Left ventricle myocardium inferior (tissue), 1 donor: ENCODE measurements at places on chromosomes 16 and 17.

DNA sequence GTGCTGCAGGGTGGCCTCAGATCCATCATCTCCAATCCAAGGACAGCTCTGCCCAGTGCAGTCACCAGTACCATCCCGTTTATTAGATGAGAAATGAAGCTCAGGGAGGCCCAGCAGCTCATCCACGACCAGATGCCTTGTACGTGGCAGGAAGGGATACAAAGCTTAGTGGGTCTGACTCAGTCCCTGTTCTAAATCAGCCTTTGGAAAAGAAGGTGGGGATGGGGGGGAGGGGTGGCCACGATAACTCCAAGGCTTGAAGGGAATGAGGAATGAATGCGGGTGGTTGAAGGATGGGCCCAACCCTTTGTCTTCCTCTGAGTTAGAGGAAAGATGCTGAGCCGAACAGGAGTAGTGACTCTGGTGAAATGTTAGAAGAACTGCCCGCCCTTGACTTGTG, 25.8 kb downstream of the LLGL2 start:
- DNase-seq: no peak

- DNase-seq: no peak
Observed at GRCh38 chr16:539901-540530, 12.5 kb downstream of the CAPN15 start.

- no peak for DNase-seq
Observed at GRCh38 chr17:29802246-29802645, 127.8 kb downstream of the SSH2 start.

DNA sequence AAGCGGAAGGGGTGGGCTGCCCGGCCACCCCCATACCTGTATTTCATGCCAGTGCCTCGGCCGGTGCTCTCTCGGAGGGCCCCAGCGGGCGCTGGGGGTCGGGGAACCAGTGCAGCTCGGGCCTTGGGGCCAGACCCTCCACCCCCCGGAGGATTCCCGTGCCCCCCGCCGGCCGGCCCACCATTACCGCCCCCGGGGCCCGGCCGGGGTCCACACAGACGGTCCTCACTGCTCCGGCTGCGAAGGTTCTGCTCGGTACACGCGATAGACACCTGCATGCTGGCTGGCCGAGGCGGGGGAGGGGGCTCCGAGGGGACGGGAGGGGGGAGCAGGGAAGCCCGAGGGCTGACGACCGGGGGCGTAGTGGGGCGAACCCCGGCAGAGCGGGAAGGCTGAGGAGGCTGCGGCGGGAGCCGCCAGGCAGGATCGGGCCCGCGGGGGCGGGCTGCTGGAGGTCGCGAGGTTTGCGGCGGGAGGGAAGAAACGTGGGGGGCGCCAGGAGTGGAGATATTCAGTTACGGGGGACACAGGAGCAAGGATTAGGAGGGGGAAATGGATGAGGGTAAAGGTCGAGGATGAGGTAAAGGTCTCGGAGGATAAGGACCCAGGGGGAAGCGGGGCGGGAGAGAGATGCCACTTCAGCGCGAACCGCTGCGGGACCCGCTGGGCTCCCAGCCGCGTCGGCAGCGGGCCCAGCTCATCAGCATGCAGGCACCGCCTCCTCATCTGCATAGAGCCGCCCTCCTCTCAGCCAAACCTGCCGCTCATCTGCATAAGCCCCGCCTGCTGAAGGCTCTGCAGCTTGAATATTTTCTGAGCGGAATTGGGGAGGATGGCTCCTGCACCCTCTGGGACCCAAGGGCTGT, at the start of gene KCNAB3:
Gene KCNAB3, minus strand, starts transcription at position 699 of the 866 bp plus-strand sequence. Its CDS starts 421 bp downstream, at position 278.
- peak; percentile 27 for DNase-seq

DNA sequence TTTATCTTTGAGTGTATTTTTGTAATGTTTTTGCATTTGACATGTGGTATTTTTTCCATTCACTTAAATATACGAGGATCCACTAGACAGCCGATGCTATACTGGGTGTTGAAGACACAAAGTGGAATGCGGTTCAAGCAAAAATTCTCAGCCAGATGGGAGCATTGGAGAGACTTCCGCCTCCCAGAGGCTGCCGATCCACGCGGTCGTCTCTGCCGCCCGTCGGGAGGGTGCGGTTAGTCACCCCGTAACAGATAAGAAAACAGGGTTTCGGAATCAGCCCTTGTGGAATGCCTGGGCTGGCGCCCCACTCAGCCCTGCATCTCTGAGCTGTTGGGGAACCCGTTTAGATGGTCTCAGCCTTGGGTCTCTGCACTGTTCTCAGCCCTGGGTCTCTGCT, 7.3 kb downstream of the GSE1 start:
- no peak for DNase-seq
